ENCODE measurements at places on chromosomes 4 and X.

- DNase-seq: no peak
Observed at GRCh38 chrX:40004921-40005291, 92.9 kb downstream of the BCOR start.

GRCh38 chr4:70606459-70606858 lies 14.4 kb downstream of the AMBN start:
- no peak for DNase-seq

DNA sequence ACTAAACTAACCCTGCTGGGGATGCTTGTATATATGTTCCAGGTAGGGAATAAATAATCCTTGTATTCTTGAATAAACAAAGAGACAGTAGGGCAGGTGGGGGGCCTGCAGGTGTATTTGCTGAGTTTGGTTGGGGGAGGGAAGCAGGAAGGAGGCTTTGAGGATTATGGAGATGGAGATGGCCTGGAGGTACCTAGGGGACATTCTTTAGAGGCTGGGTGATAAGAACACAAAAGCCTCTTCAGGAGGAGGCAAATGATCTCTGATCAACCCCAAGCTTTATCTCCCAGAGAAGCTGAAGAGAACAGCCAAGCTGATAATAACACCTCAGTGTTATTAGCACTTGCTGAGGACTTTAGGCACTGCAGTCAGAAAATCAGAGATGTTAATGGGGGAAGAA lies 187.7 kb downstream of the MGST2 start:
- no peak for DNase-seq

DNA sequence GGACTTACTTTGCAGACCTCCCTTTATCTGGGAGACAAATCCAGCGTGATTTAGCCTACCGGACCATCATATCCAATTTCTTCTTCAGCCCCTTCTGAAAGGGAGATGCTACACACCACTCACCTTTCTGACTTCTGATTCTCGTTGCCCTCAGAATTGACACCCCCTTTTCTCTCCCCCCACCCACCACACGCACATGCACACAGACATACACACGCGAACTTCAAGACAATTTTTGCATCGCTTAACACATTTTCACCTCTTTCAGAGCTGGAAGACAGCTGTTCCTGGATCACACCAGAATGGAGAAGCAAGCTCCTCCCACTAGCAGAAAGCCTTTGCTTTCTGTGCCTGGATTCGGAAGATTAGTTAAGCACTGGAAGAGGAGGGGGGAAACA lies 1.0 kb upstream of the SNCA start:
- DNase-seq: no peak

GRCh38 chr4:72314869-72315268 lies 254.2 kb downstream of the ADAMTS3 start:
- DNase-seq: no peak
